ENCODE measurements at places on chromosomes 3 and 15.

GRCh38 chr15:31510057-31510456, 183.4 kb downstream of the KLF13 start:
- DNase-seq: no peak

DNA sequence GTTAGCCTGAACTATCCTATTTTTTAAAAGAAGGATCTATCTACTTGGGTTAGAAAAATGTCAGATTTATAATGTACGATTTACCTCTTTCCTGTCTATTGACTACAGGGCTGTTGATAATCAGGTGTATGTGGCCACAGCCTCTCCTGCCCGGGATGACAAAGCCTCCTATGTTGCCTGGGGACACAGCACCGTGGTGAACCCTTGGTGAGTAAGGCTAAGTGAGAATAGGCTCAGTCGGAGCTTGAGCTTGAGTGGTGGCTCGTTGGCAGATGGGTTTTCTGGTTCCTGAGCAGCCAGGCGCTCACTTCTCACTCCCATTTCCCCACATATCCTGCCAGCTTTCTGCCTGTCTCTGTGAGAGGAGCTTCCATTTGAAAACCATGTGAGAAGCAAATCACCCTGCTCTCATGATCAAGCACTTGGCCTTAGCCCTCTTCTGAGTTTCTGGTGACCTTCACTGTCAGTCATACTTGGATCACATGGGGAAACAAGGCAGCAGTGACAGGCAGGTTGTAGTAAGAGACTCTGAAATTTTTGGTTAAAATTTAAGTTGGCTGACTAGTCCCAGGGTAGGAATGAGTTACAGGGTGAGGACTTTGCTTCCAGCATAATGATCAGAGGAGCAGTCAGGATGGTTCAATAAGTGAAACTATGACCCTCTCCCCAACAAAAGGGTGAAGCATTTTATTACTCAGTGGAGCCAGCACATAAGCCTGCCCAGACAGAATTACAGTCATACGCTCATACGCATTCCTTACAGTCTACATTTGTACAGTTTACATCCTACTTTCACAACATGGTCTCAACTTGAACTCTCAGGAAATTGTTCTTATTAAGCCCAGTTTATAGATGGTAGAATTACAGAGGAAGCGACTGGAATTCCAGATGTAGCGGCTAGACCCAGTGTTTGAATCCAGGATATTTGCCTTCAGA, 18.0 kb downstream of the NIT2 start:
- no peak for DNase-seq

DNA sequence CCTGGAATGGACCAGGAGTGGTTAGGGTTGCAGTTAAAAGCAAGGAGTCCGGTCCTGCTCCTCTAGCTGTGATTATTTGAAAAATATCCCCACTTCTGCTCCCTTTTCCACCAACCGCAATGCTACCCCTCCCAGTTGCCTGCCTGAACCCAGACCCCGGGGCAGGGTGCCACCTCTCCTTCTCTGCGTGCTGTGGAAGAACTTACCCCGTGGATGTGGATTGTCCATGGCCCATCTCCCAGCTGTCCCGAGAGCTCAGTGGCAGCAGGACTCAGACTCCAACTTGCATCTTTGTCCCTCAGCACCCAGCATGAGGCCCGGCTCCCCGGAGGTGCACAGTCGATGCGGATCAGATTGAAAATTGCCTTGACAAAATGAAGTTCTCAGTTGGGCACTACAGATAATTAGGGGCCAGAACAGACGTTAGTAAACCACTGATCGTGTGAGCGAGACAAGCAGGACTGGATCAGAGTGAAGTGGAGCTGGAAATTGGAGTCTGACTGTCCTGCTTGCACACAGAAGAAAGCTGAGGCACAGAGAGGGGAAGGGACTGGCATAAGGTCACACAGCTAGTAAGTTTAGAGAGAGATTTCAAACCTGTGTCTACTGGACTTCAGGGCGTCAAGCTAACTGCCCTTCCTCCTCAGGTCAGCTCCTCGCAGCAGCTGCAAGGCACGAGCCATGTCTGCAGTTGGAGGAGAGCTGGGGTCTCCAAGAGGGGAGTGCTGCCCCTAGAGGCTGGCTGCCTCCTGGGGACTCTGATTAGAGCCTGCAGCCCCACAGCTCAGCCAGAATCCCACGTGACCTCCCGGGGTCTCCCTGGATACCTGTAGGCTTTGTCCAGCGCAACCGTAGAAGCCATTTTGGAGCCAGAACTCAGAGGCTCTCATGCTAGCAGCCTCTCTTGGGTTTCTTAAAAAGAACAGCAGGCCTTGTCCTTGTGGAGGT, 14.7 kb downstream of the SLC6A1 start:
- DNase-seq: no peak

DNA sequence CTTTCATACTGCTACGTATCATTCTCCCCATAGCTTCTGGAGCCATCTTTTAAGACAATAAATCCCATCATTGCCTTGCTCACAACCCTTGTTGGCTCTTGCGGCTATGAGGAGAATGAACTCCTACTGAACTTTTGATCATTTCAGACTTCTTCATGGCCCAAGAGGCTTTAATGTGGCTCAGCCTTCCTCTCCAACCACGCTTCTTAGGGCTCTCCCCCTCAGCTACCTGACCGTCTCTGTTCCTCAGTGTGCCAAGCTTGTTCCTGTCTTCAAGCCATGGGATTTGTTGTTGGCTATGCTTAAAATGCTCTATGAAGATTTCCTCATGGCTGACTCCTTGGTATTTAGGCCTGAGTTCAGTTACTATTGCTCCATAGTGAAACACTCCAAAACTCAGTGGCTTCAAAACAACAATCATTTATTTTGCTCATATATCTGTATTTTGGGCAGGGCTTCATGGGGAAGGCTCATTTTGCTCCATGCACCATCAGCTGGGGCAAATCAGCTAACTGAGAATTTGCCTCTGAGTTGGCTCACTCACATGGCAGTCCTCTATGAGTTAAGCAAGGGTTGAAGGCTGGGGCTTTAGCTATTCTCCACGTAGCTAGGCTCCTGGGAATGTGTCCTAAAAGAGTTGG, 47.5 kb downstream of the FOXL2 start:
- DNase-seq: no peak

DNA sequence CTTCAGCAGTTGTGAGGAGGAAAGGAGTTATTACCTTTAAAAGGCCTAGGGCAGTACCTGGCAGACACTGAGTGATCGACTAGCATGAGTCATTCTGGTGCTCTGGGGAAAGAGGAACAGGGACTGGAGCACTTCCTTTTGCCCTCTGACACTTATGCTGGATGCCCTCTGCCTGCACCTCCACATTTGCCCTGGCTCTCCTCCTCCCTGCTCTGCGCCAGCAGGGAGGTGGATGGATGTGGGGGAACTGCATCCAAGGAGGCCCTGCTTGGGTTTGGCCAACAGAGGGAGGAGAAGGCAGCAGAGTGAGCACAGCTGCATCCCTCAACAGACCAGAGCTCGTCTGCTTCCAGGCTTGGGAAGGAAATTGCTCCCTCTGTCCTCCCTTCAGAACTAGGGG, 75.0 kb downstream of the SEMA5B start:
- DNase-seq: no peak

DNA sequence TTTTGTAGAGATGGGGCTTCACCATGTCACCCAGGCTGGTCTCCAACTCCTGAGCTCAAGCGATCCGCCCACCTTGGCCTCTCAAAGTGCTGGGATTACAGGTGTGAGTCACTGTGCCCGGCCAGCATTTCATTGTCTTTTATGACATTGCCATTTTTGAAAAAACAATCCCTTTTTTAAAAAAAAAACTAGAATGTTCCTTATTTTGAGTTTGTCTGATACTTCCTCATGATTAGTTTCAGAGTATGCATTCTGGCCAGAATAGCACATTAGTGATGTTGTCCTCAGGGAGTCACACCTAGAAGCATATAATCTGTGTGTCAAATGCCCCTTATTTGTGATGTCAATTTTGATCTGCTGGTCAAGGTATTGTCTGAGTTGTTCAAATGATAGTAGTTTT, 21.2 kb upstream of the NMD3 start:
- DNase-seq: no peak

- no peak for DNase-seq
Observed at GRCh38 chr15:92343924-92344643, 49.6 kb upstream of the ST8SIA2 start.

DNA sequence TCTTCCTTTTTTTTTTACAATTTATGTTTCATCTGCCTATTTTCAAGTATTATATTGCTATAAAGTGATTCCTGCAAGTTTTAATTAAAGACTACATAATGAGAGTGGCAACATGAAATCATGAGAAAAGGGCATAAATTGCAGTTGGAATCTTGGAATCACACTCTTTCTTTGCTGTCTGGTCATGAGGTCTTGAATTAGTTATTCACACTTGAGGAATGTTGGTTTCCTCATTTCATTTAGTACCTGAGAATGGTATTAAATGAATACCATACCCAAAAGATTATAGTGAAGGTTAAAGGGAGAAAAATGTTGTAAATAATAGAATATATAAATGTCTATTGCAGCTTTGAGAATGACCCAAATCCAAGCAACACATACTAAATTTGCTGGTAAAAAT, 25.8 kb upstream of the CNTN3 start:
- no peak for DNase-seq

- no peak for DNase-seq
Observed at GRCh38 chr15:96398776-96399175, 68.3 kb downstream of the NR2F2 start.

GRCh38 chr3:48572517-48572916, 8.9 kb upstream of the UCN2 start:
- no peak for DNase-seq

GRCh38 chr15:96252148-96252547, 78.4 kb upstream of the NR2F2 start:
- DNase-seq: no peak

GRCh38 chr3:120143676-120144075, 49.4 kb upstream of the GSK3B start:
- no peak for DNase-seq

GRCh38 chr3:177131927-177132636, 65.2 kb downstream of the TBL1XR1 start:
- DNase-seq: no peak

DNA sequence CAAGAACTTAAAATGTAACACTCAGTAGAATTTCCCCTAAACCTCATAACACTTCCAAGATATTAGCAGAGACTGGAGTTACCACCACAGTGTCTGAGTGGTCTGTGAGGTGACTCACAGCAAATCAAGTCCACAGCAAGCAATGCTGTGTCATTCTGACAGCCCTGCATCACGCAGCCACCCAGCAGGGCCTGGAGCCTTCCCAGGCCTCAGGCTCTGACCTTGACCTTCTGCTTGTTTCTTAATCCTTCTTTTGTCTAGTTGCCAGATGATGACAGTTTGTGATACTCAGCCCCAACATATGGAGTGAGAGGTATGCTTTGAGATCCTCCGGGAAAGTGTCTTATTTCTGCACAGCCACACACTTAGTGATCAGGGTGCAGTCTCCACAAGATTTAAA, 82.5 kb downstream of the TOP2B start:
- no peak for DNase-seq

- DNase-seq: no peak
Observed at GRCh38 chr3:197293605-197294237, 4.7 kb downstream of the DLG1 start.

DNA sequence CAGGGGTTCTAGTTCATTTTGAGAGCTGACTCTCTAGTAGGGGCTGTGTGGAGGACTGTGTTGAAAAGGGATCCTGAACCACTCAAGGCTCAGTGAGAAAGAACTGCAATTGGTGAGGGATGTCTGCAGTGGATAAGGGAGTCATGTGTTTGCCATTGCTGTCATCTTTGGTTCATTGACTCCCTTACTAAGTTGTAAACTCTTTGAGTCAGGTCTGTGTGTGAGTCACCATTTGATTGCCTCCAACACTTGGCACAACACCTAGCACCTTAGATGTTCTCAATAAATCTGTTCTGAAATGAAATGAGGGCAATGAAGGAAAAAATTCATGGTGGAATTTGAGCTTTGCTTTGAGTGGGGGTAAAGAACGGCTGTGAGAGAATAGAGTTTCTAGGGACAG, 51.7 kb downstream of the PLS1 start:
- no peak for DNase-seq

- no peak for DNase-seq
Observed at GRCh38 chr3:149663966-149664365, 6.1 kb upstream of the WWTR1 start.

DNA sequence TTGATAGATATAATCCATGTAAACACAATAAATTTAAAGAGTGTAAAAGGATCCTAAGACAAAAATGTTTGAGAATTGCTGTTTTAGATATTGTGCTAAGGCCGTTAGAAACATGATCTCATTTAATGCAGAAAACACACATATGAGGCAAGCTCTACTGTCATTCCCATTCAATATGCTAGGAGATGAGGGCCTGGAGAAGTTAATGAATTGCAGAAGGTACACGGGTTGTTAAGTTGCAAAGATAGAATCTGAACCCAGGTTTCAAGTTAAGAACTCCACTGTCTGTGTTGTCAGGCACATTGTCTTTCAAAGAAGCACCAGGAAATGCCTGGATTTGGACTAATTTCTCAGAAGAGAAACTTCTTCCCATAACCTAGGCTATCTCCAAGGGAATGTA, 65.1 kb upstream of the SAMMSON start:
- no peak for DNase-seq

DNA sequence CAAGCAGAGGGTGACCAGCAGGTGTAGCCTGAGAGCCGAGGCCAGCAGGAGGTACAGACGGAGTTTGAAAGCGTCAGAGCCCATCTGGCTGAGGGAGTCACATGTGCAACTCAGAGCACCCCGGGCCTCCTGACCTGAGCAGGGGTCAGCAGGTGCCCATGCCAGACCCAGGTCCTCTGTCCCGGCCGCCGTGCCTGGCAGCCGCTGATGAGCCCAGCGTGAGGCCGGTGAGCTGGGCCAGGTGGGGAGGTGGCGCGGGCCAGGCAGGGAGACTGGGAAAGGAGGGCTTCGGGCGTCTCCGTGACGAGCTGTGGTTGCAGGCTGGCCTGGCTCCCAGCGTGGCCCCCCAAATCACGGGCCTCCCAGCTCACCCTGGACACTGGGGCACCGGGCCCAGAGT, 130.9 kb downstream of the CHSY1 start:
- no peak for DNase-seq

- no peak for DNase-seq
Observed at GRCh38 chr3:193743702-193744047, 150.7 kb downstream of the OPA1 start.

DNA sequence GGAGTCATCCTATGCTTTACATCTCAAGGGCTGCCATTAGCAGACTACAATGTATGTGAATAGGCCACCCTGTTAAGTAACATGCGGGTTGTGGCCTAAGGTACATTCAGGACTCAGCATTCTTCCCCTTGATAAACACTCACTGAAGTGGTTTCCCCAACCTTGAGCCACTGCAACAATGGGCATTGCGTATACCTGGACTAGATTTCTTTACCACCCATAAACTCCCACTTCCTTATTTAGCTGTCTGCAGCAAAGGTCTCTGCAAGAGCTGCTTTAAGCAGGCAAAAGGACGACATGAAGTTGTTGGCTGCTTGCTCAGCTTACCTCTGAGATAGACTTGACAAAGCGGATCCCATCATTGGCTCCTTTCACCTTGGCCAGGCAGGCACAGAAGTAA, 16.2 kb downstream of the FYCO1 start:
- DNase-seq: no peak

GRCh38 chr3:193816656-193817311, 223.8 kb downstream of the OPA1 start:
- DNase-seq: no peak

GRCh38 chr3:125436921-125437320, 61.8 kb upstream of the ZNF148 start:
- no peak for DNase-seq

- DNase-seq: no peak
Observed at GRCh38 chr15:40192942-40193341, 32.1 kb downstream of the BUB1B start.

Measured in activated T-cell treated with anti-CD3 and anti-CD28 coated beads for 48 hours (primary cell).